Activated naive CD4-positive, alpha-beta T cell treated with Interleukin-2 at 50 U/mL for 16 hours (primary cell): ENCODE measurements at places on chromosomes 6 and 20.
A peak's percentile ranks its signal among the peaks of the same experiment; 100 is the strongest.

- no peak for DNase-seq
Observed at GRCh38 chr6:148736774-148737412, 9.9 kb upstream of the UST start.

DNA sequence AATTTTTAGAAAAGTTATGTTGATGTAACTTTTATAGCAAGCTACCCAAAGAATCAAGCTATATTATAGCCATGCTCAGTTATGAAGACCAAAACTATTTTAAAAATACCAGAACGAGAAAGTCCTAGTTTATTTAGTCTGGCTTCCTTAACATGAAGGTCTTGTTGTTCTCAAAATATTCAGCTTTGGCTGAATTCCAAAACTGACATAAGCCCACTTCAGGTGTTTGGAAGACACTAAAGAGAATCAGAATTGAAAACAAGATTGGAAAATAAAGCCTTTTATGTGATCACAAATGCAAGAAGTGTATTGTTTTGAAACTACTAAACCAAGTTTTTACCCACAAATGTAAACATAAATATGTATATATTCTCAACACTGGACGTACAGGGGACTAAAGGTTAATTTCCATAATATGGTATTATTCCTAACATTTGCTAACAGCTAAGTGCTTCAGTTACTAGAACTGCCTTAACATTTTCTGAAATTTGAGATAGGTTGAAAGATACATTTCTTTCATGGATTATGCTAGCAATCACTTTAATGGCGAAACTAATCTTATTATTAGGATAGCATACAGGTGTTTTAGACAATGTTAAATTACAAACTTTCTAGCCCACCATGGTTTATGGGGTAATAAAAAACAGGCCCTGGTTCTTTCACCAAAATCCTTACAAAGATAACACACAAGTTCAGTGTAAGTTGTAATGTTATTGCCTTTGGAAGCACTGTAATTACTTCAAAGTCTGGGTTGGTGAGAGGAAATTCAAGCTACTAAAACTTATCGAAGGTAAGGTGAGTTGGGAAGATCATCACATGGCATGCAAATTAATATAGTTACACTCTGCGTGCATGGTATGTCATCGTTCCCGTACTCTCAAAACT, 1.6 kb downstream of the MAP3K5 start:
- no peak for DNase-seq

DNA sequence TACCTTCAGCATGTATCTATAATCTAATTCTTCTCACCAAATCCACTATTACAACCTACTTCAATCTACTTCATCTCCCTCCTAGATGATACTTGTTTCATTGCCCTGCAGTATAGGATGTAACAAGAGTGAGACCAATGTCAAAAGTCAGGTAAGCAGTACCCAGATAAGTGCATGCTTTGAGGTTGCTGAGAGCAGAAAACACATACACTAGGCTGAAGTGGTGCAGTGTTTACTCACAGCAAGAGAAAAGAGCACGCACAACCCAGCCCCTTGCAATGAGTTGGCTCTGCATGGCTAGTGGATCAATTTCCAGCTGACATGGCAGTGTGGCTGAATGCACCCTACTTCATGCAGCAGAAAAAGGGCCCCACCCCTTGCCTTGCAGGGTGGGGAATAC, 199.9 kb downstream of the EPHA7 start:
- DNase-seq = no peak

- DNase-seq = peak; percentile 51
Observed at GRCh38 chr6:125791151-125791819, 525 bp downstream of the NCOA7 start.

- DNase-seq = peak; percentile 68
Observed at GRCh38 chr20:8305449-8305978, 173.4 kb downstream of the PLCB1 start.

DNA sequence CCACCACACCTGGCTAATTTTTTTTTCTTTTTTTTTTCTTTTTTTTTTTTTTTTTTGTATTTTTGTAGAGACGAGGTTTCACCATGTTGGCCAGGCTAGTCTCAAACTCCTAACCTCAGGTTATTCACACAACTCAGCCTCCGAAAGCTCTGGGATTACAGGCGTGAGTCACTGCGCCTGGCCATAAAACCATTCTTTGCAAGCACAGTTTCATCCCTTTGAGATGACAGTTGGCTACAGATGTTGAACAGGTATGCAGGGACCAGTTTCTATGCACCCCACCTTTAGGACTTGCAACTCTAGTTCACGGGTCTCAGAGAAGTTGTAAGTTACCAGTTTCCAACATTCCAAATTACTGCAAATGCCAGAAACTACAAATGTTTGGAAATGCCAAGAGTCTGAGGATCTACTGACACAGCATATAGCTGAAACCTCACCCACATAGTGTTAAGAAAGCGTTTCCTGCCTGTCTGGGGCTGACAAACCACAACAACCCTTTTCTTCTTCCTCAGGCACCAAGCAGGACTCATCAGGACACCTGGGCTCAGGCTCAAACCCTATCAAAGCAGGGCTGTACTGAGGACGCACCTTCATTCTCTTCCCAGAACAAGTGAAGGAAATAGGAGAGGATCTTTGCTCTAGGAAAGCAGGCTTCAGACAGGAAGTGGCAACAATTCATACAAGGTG, 22.9 kb downstream of the ARHGAP18 start:
- peak; percentile 52 for DNase-seq

GRCh38 chr6:152598901-152599537, 38.1 kb downstream of the SYNE1 start:
- DNase-seq = no peak

- no peak for DNase-seq
Observed at GRCh38 chr20:45592574-45593189, 13.6 kb upstream of the WFDC8 start.

- DNase-seq = no peak
Observed at GRCh38 chr20:32603046-32603726, 18.1 kb upstream of the NOL4L start.

- DNase-seq = no peak
Observed at GRCh38 chr6:36671687-36672375, 6.7 kb upstream of the CDKN1A start.

DNA sequence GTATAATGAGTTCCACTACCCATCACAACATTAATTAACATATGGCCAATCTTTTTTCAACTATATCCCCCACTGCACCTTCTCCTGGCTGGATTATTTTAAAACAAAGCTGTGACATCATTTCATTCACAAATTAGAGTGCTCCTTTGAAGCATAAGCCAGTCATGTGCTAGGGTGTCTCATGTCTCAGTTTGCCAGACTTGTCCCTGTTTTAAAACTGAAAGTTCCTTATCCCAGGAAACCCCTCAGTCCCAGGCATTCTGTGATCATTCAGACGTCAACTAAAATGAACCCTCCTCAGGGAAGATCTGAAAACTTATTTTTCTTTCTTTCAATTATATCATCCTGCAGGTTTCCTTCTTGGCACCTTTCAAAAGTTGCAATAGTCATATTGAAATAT, 29.3 kb upstream of the LOC128125822 start:
- no peak for DNase-seq

DNA sequence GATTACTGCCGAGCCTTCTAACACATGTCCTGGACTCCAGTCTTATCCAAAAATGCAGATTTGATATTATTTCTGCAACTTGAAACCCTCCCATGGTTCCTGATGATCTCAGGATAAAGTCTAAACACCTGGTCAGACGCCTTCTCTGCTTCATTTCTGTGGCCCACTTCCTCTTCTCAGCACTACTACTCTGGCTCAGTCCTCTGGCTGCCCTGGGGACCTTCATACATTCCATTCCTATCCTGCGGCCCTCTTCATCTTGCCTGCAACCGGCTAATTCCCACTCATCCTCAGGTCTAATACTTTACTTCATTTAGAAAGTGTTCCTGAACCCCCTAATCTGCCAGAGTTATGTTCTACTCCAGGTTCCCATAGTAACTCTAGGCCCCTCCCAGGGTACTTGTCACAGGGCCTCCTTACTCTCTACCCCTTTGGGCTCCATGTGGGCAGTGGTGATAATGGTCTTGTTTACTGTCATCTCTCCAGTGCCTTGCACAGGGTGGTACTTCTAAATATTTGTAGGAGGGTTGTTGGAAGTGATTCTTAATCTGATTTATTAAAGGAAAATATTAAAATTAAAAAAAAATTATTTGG, 18.9 kb downstream of the MAN1A1 start:
- no peak for DNase-seq

DNA sequence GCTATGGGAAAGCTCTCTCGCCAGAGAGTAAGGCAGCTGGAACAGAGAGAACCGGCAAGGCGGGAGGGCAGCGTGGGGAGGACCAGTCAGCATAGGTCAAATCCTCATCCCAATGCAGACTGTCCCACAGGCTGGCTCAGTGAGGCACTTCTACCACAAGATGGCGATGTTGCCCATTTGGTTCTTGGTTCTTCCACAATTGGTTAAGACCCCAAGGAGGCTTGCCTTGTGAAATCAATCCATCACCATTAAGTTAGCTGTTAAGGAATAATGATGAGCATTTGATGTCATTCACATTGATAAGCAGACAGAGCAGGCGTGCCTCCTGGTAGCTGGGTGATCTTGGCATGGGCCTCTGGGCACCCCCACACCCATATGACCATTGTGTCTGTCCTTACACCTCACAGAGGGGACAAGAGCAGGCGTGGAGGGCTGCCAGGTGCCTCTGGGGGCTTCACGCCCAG, 2.4 kb downstream of the CSTL1 start:
- peak; percentile 60 for DNase-seq

GRCh38 chr20:32366380-32366779, 8.2 kb downstream of the ASXL1 start:
- no peak for DNase-seq

DNA sequence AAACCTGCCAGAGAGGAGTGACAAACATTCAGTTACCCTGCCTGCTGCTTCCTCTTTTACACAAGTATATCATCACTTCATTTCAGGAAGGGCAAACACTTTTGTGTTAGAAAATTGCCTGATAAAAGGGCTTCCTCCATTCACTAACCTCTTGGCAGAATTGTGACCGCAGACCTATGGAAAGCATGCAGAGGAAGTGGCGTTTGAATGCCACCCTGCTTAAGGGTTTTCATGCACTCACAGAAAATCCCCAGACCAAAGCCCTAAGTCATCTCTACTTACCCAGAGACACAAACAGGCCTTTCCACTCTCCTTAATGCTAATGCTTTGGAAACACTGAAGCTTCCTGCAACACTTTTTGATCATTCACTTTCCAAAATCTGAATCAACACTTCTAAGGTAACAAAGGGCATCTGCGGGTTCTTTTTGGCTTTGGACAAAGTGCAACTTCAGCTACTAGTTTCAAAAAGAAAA, 22.1 kb upstream of the RALGAPA2 start:
- no peak for DNase-seq

DNA sequence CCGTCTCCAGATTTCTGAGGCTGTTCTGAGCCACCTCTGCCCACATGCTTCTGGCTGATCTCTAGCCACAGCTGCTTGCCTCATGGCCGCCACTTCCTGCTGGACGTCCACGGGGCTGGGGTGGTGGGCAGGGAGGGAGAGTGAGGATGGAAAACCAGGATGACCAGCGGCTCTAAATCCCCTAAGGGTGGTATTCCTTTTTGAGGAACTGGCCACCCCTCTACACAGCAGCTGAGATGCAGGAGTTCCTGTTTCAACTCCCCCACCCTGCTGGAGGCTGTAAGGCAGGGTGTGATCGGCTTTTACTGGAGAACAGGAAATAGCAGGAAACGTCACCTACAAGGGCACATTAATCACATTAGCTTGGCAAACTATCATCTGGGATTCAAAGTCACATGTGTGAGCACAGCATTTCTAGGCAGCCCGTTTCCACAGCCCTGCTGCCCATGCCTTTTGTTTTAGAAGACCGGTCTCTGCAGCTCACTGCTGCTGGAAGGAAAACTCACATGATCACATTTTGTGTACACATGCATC, 181.6 kb upstream of the ECI2 start:
- DNase-seq = no peak

- peak; percentile 21 for DNase-seq
Observed at GRCh38 chr6:11368760-11369159, 136.3 kb upstream of the NEDD9 start.

DNA sequence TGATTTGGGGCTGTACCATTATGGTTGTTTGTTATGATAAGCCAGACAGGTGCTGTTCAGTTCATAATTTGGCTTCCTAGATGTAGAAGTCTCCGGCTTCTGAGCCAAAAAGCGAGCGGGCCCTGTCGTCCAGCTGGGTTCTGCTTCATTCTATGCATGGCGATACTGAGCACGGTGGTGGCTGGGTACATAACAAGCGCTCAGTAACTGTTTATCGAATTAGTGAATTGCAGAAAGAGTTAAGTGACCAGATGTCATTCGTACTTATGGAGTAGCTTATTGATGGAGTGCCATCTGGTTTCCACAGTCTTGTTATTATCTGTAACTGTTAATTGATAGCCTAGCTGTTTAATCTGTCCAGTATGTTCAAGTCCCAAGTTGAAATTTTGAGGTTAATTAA, 85.0 kb downstream of the DTD1 start:
- DNase-seq = no peak

DNA sequence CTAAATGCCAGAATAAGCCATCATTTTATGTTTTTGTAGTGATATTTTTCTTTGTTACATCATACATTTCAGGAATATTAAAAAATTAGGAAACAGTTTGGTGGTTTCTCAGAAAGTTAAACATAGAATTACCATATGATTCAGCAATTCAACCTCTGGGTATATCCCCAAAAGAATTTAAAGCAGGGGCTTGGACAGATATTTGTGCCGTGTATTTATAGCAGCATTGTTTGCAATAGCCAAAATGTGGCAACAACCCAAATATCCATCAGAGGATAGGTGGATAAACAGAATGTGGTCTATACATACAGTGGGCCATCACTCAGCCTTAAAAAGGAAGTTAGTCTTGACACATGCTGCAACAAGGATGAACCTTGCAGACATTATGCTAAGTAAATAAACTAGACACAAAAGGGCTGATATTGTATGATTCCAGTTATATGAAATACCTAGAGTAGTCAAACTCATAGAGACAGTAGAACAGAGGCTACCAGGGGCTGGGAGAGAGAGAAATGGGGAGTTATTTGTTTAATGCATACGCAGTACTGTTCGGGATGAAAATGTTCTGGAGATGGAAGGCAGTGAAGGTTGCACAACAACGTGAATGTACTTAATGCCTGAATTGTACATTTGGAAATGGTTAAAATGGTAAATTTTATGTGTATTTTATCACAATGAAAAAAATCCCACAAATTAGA, 18.9 kb upstream of the TRAF3IP2 start:
- DNase-seq = no peak

DNA sequence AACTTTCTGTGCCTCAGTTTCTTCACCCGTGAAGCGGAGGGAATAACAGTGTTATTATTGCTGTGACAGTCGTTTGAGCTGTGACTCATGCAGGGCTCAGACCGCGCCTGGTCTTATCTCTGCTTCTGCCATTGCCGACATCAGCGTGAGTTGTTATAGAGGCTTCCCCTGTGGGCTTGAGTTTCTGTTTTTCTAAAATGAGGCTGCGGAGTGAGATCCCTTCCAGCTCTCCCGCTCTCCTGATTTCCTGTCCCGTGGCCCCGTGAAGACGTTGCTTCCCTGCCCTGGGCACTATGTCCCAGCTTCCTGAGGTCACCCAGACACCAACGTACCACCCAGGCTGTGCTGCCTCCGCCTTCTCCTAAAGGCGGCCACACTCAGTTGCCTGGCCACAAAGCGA, 278.5 kb downstream of the BMP7 start:
- no peak for DNase-seq
